Neural progenitor cell (in vitro differentiated cells): ENCODE measurements at places on chromosomes 6 and 20. TPM values are rescaled to one million over a fixed set of nuclear protein-coding genes. Genes with fewer than 3 reads are reported as not detected.

DNA sequence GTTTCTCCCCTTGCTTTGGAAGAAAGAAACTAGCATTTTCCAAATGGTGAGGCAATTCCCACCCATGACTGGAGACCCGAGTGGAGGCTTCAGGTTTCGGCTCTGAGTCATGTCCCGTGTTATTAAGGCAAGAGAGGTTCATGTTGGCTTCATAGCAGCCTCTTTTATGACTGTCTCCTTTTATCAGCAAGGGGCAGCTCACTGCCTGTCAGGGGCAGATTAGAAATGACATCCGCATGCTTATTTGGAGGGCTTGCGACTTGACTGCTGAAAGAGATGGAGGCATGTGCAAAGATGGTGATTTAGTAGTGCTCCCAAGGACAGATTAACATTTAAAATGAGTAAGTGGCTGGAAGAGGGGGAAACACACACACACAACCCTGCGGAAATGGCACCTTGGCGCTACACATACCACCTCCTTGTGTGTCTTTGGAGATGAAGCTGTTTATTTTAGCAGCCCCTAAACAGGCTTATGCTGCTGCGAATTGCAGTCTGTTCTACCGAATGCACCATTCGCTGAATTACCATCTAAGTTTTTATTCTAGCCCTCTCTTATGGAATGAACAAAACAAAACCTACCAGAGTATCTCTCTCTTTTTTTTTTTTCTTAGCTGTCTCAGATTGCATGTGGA, 52.1 kb upstream of the VSTM2L start:
- H3K4me3 ChIP-seq = no peak overlapping the region
- no peaks in the 10 kb centered on the region for H3K27me3 ChIP-seq
- no peak for DNase-seq
- H3K27ac ChIP-seq = no peak overlapping the region
- H3K4me1 ChIP-seq = peaks cover 21% of the 10 kb centered on the region

- H3K27me3 ChIP-seq = no peaks in the 10 kb centered on the region
- no peak overlapping the region for H3K4me3 ChIP-seq
- no peak for DNase-seq
- no peak overlapping the region for H3K27ac ChIP-seq
- no peaks in the 10 kb centered on the region for H3K36me3 ChIP-seq
- no peaks in the 10 kb centered on the region for H3K4me1 ChIP-seq
These were observed 18.9 kb upstream of the MAS1 start for GRCh38 chr6:159871906-159872305.

DNA sequence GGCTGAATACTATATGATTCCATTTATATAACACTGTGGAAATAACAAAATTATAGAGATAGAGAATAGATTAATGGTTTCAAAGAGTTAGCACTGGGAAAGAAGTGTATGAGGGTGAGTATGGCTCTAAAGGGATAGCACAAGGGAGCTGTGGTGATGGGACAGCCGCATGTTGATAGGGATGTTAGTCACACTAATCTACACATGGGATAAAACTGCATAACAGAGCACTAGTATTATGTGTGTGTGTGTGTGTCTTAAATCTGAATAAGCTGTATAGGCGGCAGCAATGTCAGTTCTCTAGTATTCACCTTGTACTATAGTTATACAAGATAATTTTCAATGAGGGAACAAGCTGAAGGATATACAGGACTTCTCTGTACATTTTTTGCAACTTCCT, 5.8 kb downstream of the CGA start:
- H3K4me3 ChIP-seq = no peak overlapping the region
- no peaks in the 10 kb centered on the region for H3K36me3 ChIP-seq
- DNase-seq = no peak

NHLRC1 gene
- not detected in 2 replicates for total RNA-seq

DNA sequence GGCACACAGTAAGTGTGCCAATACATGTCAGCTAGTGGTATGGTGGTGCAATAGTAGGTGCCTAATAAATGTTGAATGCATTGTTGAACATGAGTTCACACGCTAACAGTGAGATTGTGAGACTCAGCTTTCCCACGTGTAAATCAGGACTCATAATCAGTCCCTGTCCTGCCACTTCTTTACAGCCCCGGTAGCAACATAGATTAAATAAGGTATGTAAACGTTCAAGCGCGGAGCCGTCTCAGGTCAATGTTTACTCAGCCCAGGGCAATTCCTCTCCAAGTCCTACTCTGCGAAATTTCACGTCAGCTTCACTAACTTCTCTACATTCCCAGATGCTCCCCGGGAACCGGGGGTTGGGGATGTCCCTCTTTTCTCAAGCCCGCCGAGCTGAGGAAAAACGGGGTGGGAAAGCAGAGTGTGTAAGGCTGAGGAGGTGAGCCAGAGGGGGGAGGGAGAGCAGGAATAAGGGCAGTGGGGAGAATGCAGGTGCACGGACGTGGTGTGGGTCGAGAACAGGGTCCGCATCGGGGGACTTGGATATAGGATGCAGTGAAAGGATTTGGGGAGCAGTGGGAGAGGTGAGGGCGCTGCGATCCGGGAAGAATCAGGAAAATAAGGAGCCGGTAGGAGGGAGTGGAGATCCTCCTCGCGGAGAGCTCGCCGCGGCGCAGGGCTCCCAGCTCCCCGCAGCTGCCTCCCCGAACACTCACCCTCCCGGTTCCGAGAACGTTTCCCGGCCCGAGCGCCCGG, 544 bp upstream of the TP53INP2 start:
- no peaks in the 10 kb centered on the region for H3K4me1 ChIP-seq
- DNase-seq = peak; percentile 33
- H3K27ac ChIP-seq = no peak overlapping the region
- H3K36me3 ChIP-seq = no peaks in the 10 kb centered on the region
- peaks cover 67% of the 10 kb centered on the region for H3K27me3 ChIP-seq

TREML1 gene
- total RNA-seq = not detected in 2 replicates
